Inflammatory macrophage treated with lipopolysaccharide for 1 hour (primary cell): ENCODE measurements at places on chromosomes 1 and 21.
A peak's percentile ranks its signal among the peaks of the same experiment; 100 is the strongest.

DNA sequence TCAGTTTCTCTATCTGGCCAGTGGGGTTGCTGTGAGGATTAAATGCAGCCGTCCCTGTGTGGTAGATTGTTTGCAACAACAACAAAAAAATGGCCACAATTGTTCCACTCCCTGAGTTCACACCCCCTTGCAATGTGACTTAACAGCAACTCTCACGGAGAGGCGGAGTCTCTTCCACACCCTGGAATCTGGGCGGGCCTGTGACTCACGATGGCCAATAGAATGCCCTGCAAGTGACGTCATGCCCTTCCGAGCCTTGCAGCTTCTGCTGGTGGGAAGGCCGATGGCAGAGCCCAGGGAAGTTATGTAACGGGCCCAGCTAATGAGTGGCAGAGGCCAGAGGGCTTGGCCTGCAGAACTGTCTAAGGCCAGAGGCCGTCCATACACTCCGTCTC, 87.9 kb downstream of the RIPK4 start:
- DNase-seq = peak; percentile 99

DNA sequence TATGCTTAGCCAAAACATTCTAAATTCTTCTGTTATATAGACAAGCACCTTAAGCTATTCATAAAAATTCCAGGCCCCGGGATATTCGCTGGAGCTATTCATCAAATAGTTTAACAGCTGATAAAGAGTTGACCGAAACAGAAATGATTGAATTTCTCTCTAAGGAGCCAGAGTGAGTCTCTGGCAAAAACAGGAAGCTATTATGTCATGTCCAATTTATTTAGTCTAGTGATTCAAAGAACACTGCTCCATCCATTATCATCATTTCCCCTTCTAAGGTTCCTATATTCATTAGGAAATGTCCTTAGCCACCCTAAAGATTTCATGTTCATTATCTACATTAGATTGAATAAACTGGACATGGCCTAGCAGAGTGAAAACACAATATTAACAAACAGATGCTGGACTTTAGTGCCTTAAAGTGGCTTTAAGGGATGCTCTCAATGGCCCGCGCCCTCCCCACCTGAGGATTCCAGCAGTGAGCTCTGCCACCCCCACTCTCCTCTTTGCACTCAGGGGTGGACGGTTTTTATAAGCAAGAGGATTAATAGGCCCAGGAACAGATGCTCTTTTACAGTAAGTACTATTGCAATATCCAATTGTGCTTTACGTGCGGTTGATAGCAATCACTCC, 122.1 kb upstream of the RGS1 start:
- peak; percentile 7 for DNase-seq

- no peak for DNase-seq
Observed at GRCh38 chr1:154581766-154582165, 14.2 kb downstream of the CHRNB2 start.

GRCh38 chr1:111334169-111334568, 43.5 kb downstream of the CHIA start:
- DNase-seq = peak; percentile 32

DNA sequence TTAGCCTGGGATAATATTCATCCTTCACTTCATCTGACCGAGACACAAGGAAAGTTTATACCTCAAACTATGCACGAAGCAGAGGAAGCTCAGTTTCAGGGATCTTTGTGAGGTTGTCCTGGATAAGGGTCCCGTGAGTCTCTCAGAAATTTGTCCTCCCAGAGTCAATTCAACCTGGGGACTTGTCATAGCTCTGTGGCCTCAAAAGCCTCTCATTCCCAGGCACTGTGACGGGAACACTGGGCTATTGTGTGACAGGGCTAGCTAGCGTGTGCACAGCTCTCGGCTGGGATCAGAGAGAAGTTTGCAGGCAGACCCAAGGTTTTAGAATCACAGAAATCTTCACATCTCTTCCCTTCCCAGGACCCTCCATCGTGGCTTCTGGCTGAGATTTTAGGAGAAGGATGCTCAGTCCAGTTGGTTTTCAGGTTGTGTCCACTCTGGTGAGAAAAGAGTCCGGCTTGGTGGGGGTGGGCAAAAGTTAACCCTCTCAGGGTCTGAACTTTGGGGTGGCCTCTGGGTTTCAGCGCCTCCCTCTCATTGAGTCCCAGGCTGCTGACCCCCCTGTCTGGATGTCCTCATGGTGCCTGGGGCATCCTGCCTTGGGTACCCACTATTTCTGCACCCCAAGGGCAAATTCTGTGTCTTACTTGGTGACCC, 20.4 kb upstream of the LBR start:
- DNase-seq = no peak

DNA sequence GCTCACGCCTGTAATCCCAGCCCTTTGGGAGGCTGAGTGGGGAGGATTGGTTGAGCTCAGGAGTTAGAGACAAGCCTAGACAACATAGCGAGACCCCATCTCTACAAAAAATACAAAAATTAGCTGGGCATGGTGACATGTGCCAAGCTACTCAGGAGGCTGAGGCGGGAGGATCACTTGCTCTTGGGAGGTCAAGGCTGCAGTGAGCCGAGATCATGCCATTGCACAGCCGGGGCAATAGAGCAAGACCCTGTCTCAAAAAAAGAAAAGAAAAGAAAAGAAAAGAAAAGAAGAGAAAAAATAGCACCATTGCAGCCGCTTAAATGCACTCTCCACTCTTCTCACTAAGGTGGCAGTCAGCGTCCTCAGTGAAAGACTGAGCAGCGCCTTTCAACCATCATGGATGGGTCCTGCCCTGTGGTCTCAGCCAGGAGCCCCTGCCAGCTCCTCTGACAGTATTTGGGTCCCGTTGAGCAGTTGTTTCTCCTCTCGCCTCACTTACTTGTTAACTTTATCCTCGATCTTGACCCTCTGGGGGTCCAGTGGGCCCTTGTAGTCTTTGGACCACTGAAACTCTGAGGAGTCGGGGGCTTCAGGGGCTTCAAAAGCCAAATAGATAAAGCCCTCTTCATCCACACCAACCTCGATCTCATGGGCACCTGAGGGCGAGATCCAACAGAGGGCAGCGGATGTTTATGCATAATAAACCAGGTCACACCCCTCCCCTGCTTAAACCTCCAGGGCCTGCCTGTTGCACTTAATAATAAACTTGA, 36.9 kb downstream of the MYOM3 start:
- no peak for DNase-seq

DNA sequence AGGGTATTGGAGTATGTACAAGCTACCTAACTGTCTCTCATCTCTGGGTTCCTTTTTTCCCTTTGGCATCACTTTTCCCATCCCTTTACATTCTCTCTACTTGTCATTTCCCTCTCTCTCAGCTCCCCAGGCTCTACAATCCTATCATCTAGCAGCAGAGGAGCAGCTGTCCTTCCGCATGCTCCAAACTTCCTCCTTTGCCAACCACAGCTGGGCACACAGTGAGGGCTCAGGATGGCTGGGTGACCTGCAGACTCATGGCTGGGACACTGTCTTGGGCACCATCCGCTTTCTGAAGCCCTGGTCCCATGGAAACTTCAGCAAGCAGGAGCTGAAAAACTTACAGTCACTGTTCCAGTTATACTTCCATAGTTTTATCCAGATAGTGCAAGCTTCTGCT, 561 bp downstream of the CD1E start:
- DNase-seq = peak; percentile 38

GRCh38 chr1:22739648-22740385, 29.2 kb downstream of the EPHB2 start:
- no peak for DNase-seq

DNA sequence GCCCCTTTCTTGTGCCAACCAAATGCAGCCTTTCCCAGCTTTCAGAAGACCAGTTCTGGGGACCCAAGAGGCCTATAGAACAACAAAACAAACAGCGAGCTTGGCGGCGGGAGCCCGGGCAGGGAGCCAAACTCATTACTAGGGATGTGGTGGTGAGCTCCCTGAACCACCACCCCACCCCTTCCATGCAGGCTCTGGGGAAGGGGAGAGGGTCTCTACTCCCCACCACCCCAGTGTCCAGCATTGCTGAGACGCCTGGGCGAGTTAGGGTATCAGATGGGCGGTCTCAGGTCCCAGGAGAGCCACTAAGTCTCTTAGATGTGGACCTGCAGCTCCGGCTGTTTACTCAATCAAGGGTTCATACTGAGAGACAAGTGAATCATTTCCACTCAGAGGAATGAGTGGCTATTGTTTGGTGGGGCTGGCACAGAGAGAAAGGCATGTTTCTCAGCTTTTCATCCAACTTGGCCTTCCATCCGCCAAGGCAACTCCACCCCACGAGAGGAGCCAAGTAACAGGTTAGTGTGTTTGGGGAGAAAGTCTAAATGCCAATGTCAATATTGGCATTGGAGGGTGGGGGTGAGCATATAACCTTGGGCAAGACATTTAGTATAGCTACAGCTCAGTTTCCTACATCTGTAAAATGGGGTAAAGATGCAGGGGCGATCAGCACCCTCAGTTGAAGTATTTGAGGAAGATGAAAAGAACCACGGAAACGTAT, 40.9 kb downstream of the PLXNA2 start:
- DNase-seq = no peak

DNA sequence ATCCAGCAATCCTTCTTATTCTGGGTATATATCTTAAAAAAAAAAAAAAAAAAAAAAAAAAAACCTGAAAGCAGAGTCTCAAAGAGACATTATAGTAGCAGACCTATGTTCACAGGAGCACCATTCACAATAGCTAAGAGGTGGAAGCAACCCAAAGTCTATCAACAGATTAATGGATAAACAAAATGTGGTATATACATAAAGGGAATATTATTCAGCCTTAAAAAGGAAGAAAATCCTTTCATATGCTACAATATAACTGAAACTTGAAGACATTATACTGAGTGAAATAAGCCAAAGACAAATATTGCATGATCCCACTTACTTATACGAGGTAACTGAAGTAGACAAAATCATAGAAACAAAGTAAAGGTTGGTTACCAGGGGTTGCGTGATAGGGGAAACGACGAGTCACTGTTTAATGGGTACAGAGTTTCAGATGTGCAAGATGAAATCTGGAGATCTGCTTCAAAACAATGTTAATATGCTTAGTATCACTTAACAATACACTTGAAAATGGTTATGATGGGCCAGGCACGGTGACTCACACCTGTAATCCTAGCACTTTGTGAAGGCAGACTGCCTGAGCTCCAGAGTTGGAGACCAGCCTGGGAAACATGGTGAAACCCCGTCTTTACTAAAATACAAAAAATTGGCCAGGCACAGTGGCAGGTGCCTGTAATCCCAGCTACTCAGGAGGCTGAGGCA, 29.5 kb downstream of the PIK3R3 start:
- DNase-seq = no peak

- DNase-seq = no peak
Observed at GRCh38 chr1:183546427-183546826, 43.8 kb downstream of the NCF2 start.

DNA sequence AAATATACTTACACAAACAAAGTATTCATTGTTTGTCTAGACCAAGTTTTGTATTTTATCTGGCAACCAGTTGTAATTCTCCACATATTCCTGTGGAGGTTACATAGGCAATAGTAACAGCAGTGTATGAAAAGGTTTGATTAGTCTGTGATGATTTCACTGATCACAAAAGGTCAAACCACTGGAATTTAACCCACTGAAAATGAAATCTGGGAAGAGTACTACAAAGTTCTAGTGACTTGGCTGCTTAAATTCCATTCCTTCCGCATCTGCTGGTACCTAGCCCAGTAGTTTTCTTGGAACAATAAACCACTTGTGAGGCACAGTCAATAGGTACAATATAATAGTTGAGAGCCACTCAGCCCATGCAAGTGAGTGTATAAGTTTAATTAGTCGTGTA, 205.4 kb downstream of the NFIA start:
- DNase-seq = no peak

- DNase-seq = no peak
Observed at GRCh38 chr1:109379422-109379821, 18.3 kb downstream of the SORT1 start.
